Smooth muscle cell of the umbilical artery (primary cell): ENCODE measurements at places on chromosomes 11 and 22. TPM values are rescaled to one million over a fixed set of nuclear protein-coding genes. Genes with fewer than 3 reads are reported as not detected.

Gene C22orf42
- total RNA-seq: not detected in 2 replicates

Gene CABP4
- not detected in 2 replicates for total RNA-seq

Gene OR5AL1
- total RNA-seq: not detected in 2 replicates

Gene CENPM
- 1.2 and 7.6 TPM in 2 replicates for total RNA-seq

Gene ZNF143
- 30.9 and 35.6 TPM in 2 replicates for total RNA-seq

Gene HEPN1
- total RNA-seq: 0.09 TPM in 1 of 2 replicates, not detected in the other

Gene TH
- total RNA-seq: not detected in 2 replicates

Gene A4GALT
- total RNA-seq: 2.2 and 5.0 TPM in 2 replicates

Gene MCM5
- 6.5 and 35.5 TPM in 2 replicates for total RNA-seq

Gene KCNQ1
- not detected in 2 replicates for total RNA-seq

Gene PRODH
- not detected in 2 replicates for total RNA-seq
